SK-N-SH (cell line): ENCODE measurements at places on chromosomes 16 and 17. TPM values are rescaled to one million over a fixed set of nuclear protein-coding genes. Genes with fewer than 3 reads are reported as not detected.

DNA sequence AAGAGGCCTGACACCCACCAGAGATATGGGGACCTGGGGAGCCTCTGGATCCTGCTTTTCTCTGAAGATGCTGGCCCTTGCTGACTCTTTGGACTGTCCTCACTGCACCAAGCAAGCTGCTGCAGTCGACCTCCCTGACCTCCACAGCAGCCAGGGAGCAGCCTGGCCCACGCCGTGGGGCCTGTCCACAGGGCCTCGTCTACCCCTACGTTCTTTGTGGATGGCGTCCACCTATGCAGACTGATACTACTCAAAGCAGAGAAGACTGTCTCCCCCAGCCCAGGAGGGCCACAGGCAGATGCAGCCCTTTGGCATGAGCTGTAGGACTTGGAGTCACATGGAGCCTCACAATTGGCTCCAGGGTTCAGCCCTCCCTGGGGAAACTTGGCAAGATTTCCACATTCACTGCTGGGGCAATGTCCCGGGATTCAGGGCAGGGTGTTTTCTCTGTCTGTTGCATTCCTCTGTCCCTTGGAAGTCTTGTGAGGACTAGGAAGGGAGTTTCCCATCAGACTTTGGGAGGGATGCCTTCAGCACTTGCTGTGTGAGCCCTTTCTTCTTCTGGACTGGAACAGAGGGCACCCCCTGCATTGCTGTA is 152.2 kb downstream of the NTN1 start:
- no peak for DNase-seq

- DNase-seq: no peak
These were observed 54.0 kb upstream of the ZNF750 start for GRCh38 chr17:82893779-82894178.

DNA sequence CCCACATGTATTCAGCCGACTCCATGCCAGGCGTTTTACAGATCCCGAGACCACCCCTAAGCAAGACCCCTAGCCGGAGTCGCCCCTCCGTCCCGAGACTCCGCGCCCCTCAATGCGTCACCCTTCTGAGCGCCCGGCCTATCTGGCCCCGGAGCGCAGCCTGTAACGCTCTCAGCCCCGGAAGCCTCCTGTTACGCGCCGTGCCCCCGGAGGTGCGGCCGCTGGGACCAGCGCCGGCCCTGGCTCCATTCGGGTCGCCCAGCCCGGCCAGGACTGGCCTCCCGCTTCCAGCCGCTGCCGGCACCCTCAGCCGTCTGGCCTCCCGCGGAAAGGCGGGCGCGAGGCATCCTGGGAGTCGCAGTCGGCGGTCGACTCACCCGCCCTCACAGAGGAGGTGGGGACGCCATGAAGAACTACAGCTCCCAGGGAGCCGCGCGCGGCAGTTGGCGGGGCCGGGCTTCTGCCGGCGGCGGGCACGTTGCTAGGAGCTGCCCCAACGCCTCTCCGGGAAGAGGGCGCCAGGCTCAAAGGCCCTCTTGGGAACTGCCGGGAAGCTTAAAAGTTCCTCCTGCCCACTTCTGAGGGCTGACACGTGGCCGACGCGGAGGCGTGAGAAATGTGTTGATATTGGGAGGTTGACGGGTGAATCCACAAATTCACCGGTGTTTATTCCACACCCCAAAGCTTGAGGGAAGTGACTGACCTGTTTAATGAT is at the start of gene FBF1:
Gene FBF1, minus strand, starts transcription at position 316 of the 715 bp plus-strand sequence. CDS start 2,893 bp downstream, outside the sequence.
- DNase-seq: peak; percentile 100

DNA sequence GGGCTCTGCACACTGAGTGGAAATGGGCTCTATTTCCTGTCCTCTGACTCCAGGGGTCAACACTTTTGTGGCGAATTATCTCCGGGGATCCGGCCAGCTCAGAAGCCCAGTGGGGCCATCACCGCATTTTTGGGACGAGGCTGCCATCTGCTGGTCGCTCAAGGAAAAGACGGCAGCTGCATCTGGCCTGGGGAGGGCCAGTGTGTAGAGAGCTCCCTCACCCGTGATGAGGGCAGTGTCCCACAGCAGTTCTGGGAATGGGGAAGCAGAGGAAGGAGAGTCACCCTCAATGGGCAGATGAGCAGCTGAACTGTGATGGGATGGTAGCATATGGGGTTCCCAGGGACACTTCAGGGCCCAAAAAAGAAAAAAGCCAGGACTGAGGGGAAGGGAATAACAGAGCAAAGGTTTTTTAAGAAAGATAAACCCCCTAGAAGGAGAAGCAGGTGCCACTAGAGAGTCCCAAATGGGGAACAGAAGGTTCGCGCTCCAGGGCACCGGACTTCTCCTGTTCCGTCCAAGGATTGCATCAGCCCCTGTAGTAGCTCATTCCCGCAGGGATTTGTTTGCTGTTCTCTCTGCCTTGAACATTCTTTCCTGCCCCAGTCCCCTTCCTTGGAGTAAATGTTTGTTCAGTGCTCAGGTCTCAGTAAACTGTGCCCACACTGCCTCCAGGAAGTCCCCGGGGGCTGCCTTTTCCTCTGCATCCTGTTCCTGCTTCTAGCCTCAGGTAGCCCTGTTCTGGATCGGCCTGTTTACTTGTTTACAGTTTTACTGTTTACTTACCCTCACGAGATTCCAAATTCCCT is 9.3 kb upstream of the ABCC12 start:
- peak; percentile 88 for DNase-seq

GRCh38 chr16:10806698-10807097 is 11.9 kb downstream of the TVP23A start:
- no peak for DNase-seq

DNA sequence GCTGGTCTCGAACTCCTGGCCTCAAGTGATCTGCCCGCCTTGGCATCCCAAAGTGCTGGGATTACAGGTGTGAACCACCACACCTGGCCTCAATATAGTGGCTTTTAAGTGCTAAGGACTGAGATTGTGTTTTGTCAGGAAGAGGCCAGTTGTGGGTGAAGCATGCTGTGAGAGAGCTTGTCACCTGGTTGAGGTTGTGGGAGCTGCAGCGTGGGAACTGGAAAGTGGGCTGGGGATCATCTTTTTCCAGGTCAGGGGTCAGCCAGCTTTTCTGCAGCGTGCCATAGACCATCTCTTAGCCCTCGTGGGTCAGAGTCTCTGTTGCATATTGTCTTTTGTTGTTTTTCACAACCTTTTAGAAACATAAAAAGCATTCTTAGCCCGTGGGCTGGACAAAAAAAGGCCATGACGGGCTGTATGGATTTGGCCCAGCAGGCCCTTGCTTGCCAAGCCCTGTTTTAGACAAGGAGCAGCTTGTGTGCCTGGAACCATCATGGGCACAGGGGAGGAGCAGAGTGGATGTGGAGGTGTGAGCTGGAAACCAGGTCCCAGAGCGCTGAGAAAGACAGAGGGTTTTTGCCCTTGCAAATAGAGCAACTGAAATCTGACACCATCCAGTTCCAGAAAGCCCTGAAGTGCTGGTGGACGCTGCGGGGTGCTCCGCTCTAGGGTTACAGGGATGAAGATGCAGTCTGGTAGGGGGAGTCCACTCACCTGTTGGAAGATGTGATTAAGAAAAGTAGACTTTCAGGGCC is 5.5 kb downstream of the BIRC5 start:
- DNase-seq: no peak

MILR1 gene
- polyA plus RNA-seq: 4.9 and 6.0 TPM in 2 replicates

TUBG2 gene
- polyA plus RNA-seq: 27.6 and 33.9 TPM in 2 replicates

DRC3 gene
- polyA plus RNA-seq: 3.6 and 5.5 TPM in 2 replicates
